Omental fat pad (tissue), 4 donors: ENCODE measurements at places on chromosomes 4 and X.

DNA sequence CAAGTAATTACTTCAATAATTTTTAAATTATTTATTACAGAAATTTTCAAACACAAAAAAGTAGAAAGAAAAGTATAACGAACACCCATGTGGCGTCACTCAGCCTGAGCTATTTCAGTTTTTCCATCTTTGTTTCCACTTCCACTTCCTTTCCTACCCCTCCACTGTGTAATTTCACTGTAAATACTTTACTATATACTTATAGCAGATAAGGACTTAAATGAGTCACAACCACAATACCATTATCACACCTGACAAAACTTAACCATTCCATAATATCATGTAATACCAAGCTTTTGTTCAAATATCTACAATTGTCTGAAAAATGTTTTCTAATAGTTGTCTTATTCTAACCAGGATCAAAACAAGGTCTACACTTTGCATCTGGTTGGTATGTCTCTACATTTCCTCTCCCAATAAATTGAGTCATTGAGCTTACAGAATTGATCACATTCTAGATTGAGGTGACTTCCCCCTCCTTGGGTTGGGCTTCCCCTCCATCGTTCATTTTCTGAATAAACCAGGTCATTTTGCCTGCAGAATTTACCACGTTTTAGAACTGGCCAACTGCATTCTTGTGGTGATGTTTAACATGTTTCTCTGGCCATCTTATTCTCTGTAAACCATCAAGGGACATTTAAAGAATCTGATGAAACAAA, 48.7 kb downstream of the ATP10D start:
- DNase-seq, result no peak

GRCh38 chr4:108940149-108940548, 177.3 kb upstream of the ETNPPL start:
- no peak for DNase-seq

- DNase-seq, result no peak
Observed at GRCh38 chrX:11450354-11450753, 157.1 kb downstream of the AMELX start.

DNA sequence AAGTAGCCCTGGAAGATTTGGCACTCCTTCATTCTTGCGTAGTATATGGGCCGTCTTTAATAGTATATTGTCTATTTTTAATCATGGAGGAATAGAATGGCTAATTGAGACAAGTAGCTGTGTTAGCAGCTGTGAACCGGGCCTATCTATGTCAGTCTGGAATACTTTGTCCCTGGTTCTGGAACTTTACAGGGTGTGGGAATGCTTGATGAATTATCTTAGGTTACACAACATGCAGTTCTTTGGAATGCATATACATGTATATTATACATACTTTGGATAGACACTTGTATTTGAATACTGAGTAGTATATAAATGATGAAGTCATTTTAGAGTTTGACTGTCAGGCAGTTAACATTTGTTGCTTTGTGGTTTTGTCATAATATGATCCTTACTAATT, 37.4 kb downstream of the PDLIM5 start:
- DNase-seq, result no peak
